ENCODE measurements at places on chromosomes 2 and 18. TPM values are rescaled to one million over a fixed set of nuclear protein-coding genes. Genes with fewer than 3 reads are reported as not detected.

THOC1 gene
- 37.9 TPM for total RNA-seq

BOLL gene
- not detected for total RNA-seq

NOSTRIN gene
- total RNA-seq = not detected

NT5DC4 gene
- not detected for total RNA-seq

SRBD1 gene
- 41.3 TPM for total RNA-seq

SCN7A gene
- total RNA-seq = not detected

SERPINB3 gene
- total RNA-seq = not detected

RNU2-63P gene
- total RNA-seq = not detected

ESCO1 gene
- 21.0 TPM for total RNA-seq

ERFE gene
- 6.8 TPM for total RNA-seq

GRCh38 chr2:126784621-126785020 lies 114.1 kb upstream of the TEX51 start:
- no peak for DNase-seq

DNA sequence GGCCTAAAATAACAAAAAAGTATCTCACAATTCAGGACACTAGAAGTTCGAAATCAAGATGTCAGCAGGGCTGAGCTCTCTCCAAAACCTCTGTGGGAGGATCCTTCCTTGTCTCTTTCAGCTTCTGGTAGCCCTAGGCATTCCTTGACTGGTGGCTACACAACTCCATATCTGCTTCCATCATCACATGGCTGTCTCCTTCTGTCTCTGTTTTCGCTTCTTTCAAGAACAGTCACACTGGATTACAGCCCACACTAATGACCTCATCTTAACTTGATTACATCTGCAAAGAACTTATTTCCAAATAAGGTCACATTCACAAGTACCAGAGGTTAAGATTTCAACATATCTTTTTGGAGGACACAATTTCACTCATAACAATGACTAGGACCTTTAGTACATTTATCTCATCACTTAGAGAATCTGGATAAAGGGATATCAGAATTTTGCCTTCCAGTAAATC lies 275.2 kb downstream of the IRS1 start:
- peak; percentile 9 for DNase-seq

- peak; percentile 51 for DNase-seq
These were observed 116.2 kb downstream of the STPG4 start for GRCh38 chr2:47038656-47039488.

GRCh38 chr2:27091746-27092695 lies 5.4 kb downstream of the KHK start:
- no peak for DNase-seq

GRCh38 chr2:68452158-68452900 lies 14.8 kb downstream of the FBXO48 start:
- no peak for DNase-seq

- DNase-seq = no peak
These were observed 27.0 kb downstream of the RBKS start for GRCh38 chr2:27863146-27863545.

- no peak for DNase-seq
These were observed 75.8 kb downstream of the COLEC12 start for GRCh38 chr18:424668-425067.

- no peak for DNase-seq
These were observed 38.1 kb upstream of the OTOS start for GRCh38 chr2:240178564-240178963.

DNA sequence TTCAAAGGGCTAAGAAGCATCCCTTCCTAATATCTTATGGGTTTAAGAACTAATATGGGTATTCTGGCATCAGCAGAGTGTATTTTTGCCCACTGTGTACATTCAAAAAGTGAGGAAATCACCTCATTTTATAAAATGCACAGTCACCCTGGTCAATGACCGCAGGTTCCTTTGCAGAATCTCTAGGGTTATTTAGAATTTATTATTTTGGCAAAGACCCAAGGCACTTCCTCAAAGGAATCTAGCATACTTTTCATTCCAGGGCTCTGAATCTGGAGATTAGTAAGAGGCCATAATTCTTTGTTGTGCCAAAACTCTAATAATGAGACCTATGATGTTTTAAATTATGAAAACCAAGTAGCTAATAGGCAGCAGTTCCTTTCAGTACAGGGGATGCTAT lies 27.2 kb upstream of the CDH2 start:
- DNase-seq = peak; percentile 49

GRCh38 chr2:69097891-69098655 lies 85.1 kb downstream of the ANTXR1 start:
- no peak for DNase-seq

GRCh38 chr2:37625796-37626571 lies 45.5 kb downstream of the CDC42EP3 start:
- DNase-seq = peak; percentile 75

GRCh38 chr2:219946021-219946420 lies 318.6 kb downstream of the SLC4A3 start:
- DNase-seq = no peak

DNA sequence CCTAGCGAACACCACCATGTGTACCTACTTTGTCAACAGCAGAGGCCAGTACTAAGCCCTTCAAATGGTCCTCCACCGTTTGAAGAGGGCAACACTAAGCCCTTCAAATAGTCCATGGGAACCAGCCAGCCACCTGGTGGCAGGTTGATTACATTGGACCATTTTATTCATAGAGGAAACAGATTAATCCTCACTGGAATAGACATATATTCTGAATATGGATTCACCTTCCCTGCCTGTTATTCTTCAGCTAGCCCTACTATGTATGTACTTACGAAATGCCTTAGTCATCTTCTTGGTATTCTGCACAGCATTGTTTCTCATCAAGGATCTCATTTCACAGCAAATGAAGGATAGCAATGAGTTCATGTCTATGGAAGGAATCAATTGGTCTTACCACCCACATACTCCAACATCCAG lies 10.0 kb upstream of the ZNF396 start:
- DNase-seq = no peak

- peak; percentile 7 for DNase-seq
These were observed 757 bp downstream of the HDHD2 start for GRCh38 chr18:47149457-47150028.

- no peak for DNase-seq
These were observed 86.6 kb downstream of the ARHGAP28 start for GRCh38 chr18:6816154-6816553.

DNA sequence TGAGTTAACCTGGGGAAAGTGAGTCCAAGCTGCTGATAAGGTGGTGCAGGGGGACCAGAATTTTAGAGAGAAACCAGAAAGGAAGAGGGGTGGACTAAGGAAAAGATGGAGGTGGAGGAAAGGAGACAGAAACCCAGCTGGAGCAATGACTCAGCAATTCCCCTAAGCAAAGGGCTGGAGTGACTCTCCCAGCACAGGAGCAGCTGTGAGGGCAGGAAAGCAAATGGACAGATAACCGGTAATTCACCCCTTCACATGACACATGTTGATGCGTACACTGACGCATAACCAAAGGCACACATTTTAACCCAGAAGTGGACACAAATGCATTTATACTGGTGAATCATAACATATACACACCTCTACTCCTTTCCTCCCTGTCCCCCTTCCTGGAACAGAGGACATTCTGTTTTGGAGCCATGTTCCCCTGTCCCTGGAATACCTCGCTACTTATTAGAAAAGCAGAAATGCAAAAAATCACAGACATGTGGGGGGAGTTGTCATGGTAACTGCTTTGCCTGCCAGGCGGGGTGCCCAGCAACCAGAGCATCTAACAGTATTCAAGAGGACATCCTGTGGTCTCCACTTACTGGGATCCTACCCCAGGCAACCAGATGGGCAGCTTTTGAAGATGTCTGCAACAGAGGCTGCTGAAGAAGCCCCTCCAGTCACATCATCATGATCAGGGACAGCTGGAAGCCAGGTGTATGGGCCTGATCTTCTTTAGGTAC lies 4.7 kb downstream of the CDK5R2 start:
- DNase-seq = peak; percentile 89

- DNase-seq = no peak
These were observed 131.1 kb upstream of the RIOK3 start for GRCh38 chr18:23321996-23322395.

DNA sequence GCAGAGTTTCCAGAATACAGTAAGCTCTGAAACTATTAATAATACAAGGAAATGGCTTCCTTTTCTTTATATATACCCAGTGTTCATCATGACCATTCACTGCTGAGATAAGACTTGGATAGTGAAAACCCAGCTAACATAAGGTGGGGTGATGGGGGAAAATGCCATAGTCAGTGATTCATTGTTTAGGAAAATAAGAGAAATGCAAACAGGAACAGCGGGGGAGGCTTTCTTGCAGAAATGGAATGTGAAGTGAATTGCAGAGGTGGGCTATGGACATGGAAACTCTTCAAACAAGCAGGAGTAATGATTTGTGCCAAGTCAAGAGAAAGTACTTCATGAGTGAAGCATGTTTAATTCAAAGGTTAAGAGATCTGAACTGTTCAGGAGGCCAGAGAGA lies 519.4 kb downstream of the TDRD15 start:
- peak; percentile 22 for DNase-seq

All from Daoy (cell line).